ENCODE measurements at places on chromosomes 6 and 20.

- no peak overlapping the region for H3K4me3 ChIP-seq
- no peaks in the 10 kb centered on the region for H3K36me3 ChIP-seq
- H3K4me1 ChIP-seq: no peaks in the 10 kb centered on the region
- peaks cover 11% of the 10 kb centered on the region for H3K27me3 ChIP-seq
These were observed 9.6 kb downstream of the BTNL2 start for GRCh38 chr6:32397252-32397920.

DNA sequence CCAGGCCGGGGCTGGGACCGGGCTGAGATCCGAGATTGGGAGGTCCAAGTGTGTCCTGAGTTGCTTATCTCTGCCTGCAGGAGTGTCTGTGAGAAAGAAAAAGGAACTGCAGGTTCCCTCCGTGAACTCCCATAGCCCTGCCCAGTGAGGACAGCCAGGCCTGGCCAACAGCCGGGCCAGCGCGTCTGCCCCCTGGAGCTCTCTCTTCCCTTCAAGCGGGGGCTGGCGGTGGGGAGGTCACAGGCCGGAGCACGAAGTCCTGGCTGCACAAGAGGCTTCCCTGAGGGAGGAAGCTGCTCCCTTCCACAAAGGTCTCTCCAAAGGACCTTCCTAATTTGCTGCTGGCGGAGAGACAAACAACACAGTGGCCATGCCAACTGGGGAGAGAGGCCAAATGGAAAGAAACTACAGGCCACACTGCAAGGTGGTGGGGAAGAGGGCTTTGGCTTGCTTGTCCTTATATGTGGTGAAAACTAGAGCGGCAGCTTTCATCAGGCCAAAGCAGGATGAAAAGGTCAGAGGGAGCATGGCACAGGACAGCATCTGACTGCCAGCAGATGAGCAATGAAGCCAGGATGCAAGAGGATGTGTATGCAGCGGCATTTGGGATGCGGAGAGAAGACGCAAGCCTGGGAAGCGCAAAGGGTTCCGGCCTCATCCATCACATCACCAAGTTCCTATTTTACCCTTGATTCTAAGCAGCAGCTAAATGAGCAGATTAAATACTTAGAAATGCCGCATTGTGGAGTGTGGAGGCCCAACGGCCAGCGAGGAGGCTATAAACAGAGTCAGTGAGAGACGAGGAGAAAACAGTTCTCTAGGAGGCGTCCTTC is 260.0 kb downstream of the ERMARD start:
- H3K4me3 ChIP-seq: no peak overlapping the region
- peaks cover 6% of the 10 kb centered on the region for H3K27me3 ChIP-seq
- H3K36me3 ChIP-seq: no peaks in the 10 kb centered on the region
- no peak for DNase-seq
- H3K4me1 ChIP-seq: no peaks in the 10 kb centered on the region
- H3K27ac ChIP-seq: no peak overlapping the region

GRCh38 chr20:61730631-61731362 is 334.9 kb downstream of the TAF4 start:
- DNase-seq: no peak
- no peak overlapping the region for H3K4me3 ChIP-seq
- H3K27ac ChIP-seq: no peak overlapping the region
- H3K4me1 ChIP-seq: peaks cover 13% of the 10 kb centered on the region
- H3K27me3 ChIP-seq: peaks cover 35% of the 10 kb centered on the region

DNA sequence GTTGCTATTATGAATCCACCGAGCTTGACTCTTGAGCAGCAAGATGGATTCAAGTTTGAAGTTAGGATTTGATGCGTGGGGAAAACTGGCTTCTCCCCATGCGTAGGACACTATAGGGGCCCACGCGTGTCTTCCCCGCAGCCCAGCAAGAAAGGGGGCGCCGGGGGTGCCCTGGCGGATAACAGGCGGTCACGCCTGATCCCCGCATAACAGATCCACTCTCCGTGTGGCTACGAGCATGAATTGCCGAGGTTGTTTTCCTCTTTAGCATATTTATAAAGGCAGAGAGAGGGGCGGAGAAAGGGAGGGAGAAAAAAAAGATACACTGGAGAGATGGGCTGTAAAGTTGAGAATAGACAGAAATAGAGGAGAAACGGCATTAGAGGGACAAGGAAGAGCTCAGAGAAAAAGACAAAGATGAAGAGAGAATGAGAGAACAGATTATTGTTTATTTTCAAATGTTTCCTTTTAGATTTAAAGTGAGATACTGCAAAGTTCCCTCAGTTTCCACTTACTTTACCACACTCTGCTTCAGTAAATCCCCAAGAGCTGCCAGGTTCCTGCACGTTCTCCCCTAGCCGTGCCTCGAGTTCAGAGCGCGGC is 32.0 kb downstream of the TFAP2A start:
- H3K27ac ChIP-seq: no peak overlapping the region
- no peaks in the 10 kb centered on the region for H3K36me3 ChIP-seq
- no peak for DNase-seq
- peaks cover 77% of the 10 kb centered on the region for H3K27me3 ChIP-seq

- H3K27me3 ChIP-seq: peaks cover 15% of the 10 kb centered on the region
- no peaks in the 10 kb centered on the region for H3K4me1 ChIP-seq
- H3K27ac ChIP-seq: no peak overlapping the region
- H3K36me3 ChIP-seq: no peaks in the 10 kb centered on the region
These were observed 110.9 kb upstream of the SSTR4 start for GRCh38 chr20:22924046-22924737.
